ENCODE measurements at places on chromosomes 11 and 22. TPM values are rescaled to one million over a fixed set of nuclear protein-coding genes. Genes with fewer than 3 reads are reported as not detected.

The CECR2 gene
- total RNA-seq, result 6.0 TPM

The POU2AF2 gene
- total RNA-seq, result not detected

The TMPRSS13 gene
- total RNA-seq, result 0.52 TPM

The GAL3ST1 gene
- 2.1 TPM for total RNA-seq

The IL17RA gene
- total RNA-seq, result 17.3 TPM

The OR10A5 gene
- not detected for total RNA-seq

The OR51B2 gene
- 17.1 TPM for total RNA-seq

The MAP6 gene
- total RNA-seq, result not detected

The DKK3 gene
- 0.49 TPM for total RNA-seq

The HSPB2 gene
- not detected for total RNA-seq

The C11orf16 gene
- total RNA-seq, result not detected

The RBM14 gene
- 95.3 TPM for total RNA-seq

The CHADL gene
- total RNA-seq, result 0.47 TPM

The TPBGL gene
- total RNA-seq, result 0.12 TPM

The AMOTL1 gene
- 27.6 TPM for total RNA-seq

DNA sequence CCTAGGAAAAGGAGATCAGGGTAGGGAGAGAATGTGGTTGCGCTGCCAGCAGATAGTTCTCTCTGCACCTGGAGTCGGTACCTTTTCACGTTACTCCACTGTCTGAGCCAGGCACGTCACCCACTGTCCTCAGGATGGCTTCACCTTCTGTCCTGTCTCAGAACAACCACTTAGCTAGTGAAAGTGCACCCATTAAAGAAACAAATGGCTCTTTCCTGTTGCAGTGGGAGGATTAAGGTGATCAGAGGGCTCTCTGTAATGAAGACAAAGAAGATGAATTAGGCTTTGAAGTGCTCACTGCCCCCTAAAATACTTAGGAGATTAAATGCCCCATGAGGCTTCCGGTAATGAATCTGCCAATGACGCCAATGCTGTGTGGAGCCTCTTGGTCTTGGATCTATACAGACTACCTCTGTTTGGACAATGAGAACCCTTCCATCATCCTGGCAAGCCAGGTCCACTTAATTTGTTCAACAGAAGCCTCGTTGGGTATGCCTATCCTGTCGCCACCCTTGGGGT lies 113.7 kb downstream of the INSC start:
- no peak for DNase-seq

GRCh38 chr22:46267431-46268279 lies at the start of gene TTC38:
Gene TTC38, plus strand, starts transcription at chr22:46268008. Its CDS starts 32 bp downstream, at chr22:46268040.
- peak; percentile 75 for DNase-seq

DNA sequence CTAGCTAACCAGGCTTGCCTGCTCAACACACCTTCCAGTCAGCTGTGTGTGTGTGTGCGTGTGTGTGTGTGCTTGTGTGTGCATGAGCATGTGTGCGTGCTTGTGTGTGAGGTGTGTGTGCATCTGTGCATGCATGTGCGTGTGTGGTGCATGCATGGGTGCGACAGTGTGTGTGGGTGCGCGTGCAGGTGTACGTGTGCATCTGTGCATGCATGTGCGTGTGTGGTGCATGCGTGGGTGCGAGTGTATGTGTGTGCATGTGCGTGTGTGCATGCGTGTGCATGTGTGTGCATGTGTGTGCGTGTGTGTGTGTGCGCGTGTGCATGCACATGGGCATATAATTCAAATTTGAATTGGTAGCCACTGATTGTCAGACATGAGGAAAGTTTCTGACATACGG lies 10.5 kb upstream of the TP53AIP1 start:
- DNase-seq, result no peak

DNA sequence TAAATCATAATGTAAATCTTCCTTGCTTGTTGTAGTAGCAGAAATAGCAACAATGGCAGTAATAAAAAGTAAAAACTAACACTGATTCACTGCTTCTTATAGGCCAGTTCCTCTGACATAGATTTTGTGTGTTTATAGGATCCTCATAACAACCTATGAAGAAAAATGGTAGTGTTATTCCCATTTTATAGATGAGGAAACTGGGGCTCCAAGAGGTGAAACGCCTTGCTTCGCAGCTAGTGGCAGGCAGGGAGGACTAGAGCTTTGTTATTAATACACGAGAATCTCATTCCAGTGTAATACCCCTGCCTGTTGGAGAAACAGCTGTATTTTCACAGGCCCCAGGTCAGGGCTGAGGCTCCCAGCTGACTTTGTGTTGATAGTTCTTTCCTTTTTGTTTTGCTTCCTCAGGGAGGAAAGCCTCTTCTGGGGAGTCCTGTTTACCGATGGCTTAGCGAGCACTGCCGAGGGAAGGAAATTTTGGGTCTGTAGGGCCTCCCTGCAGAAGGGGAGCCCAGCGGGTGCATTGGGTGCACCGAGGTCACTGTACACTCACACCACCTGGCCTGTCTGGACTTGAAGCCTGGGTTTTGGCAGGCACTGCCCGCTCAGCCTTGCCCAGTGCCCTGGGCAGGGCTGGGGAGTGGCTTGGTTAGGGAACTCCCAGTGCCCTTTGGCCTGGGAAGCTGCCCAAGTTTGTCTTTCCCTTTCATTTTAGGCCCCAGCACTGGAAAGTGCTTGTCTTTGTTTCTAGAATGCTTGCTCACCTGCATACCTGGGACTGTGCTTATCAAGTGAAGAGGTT lies 13.5 kb downstream of the KIAA1671 start:
- no peak for DNase-seq

- DNase-seq, result no peak
Observed at GRCh38 chr11:1036303-1036923, at the start of gene MUC6. Gene MUC6, minus strand, starts transcription at chr11:1036718. Its CDS starts 63 bp downstream, at chr11:1036655.

DNA sequence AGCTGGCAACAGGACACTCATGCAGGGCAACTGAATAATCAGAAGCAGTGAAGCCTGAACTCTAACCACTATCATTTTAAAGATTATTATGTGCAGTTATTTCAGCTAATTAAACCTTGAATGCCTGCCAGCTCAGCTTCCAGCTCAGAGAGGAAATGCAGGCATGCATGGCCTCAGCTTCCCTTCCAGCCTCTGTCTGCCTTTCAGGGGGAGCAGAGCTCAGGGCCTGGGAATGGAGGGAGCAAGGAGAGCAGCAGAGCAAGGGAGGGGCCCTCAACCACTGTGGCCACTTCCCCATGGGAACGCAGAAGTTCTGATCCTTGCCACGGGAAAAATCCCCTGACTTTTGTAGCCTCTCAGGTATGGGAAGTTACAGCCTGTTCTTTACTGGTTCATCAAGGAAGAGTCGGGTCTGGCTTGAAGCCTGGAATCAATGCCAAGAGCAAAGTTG lies 32.5 kb upstream of the APLNR start:
- DNase-seq, result no peak

DNA sequence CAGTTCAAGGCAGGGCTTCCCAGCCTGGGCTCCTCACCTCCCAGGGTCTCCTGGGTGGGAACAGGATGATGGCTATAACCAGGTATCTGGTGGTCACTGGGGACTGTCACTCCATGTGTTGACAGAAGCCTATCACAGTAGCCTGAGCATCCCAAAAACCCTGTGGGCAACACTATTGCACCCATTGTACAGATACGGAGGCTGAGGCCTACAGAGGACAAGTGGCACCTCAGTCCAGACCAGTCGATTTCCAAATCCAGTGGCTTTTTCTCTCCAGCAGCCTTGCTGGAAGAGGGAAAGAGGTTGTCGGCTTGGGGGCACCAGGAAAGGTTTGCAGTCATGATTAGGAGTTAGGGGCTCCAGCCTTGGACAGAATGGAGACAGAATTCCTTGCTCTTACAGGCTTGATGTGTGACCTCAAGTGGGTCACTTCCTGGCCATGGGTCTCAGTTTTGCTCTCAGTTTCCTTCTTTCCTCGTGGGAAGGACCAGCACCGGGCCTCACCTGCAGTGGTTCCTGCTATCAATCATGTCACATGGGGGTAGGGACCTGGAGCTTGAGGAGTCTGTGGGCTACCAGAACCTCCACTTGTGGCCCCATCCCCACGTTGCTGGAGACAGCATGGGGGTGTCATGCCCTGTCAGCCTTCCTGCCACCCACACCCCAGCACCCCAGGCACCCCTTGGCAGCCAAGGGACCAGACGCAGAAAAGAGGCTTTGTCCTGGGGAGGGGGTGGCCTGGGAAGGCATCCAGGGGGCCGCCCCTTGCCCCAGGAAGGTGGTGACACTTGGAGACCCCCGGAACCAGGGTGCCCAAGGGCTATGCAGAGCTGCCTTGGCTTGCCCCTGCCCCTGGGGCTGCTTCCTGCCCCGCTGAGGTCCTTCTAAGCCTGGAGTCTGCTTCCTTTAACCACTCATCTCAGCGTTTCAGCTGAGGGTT lies 2.1 kb downstream of the EMID1 start:
- no peak for DNase-seq

GRCh38 chr22:36507518-36508010 lies 724 bp upstream of the FOXRED2 start:
- no peak for DNase-seq

DNA sequence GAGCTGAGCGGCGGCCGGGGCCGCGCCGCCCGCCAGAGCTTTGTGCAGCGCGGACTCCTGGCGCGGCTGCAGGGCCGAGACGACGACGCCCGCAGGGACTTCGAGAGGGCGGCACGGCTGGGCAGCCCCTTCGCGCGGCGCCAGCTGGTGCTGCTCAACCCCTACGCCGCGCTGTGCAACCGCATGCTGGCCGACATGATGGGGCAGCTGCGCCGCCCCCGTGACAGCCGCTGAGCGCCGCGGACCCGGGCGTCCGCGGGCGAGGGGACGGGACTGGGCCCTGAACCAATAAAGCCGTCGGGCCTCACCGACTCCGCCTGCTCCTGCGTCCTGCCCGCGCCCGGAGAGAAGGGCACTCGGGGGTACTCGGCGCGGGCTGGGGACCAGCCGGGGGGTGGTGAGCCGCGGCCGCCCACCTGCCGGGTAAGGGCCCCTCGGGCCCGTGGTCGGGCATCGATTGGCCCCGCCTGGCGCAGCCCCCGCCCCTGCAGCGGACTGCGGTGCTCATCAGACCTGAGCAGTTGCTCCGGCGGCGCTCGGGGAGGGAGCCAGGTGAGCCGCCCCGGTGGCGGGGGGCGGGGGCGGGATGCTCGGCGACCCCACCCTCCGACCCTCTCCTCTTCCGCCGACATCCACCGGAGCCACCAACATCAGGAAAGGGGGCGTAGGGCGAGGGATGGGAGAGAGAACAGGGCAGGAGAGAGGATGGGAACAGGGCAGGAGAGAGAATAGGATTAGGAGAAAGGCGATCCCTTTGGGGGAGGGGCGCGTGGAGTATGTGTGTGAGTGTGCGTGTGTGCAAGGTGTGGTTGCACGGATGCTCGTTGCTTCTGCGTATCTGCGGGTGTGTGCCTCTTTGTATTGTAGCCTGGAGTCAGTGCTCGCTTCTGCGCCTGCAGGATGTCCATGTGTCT lies at the start of gene TMEM25:
TSS of gene TMEM25 (plus strand) at position 510 of the 914 bp plus-strand sequence. CDS start 610 bp downstream, outside the sequence.
- DNase-seq, result no peak

- no peak for DNase-seq
Observed at GRCh38 chr11:71459767-71460320, 6.8 kb downstream of the NADSYN1 start.

GRCh38 chr22:49968831-49969661 lies 8.5 kb downstream of the PIM3 start:
- DNase-seq, result no peak

DNA sequence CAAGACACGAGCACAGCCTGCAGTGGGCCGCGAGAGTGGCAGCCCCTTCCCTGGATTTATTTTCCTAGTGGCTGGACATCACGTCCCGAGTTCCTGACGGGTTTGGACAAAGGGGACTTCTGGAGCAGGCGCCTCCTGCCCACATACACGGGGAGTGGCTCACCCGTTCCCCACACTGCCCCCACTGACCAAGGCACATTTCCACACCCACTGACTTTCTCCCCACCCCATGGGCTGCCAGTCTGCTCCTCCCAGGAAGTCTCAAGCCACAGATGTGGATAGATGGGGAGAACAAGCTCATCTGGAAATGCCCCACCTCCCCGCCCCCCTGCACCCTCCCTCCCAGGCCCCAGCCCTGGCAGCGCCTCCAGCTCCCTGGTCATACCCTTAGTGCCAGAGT lies 34.0 kb upstream of the FADD start:
- no peak for DNase-seq

- DNase-seq, result no peak
Observed at GRCh38 chr11:116461789-116462188, 311.0 kb downstream of the BUD13 start.

DNA sequence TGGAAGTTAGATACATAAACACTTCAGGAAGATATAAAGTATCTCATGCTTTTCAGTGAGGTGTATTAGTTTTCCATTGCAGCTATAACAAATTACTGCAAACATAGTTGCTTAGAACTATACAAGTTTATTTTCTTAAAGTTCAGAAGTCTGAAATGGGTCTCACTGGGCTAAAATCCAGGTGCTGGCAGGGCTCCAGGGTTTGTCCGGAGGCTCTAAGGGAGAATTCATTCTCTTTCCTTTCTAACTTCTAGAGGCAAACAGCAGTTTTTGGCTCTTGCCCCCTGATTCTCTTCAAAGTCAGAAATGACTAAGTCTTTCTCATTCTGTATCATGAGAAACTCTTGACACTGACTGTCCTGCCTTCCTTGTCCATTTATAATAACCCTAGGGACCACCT lies 138.8 kb downstream of the AASDHPPT start:
- no peak for DNase-seq

DNA sequence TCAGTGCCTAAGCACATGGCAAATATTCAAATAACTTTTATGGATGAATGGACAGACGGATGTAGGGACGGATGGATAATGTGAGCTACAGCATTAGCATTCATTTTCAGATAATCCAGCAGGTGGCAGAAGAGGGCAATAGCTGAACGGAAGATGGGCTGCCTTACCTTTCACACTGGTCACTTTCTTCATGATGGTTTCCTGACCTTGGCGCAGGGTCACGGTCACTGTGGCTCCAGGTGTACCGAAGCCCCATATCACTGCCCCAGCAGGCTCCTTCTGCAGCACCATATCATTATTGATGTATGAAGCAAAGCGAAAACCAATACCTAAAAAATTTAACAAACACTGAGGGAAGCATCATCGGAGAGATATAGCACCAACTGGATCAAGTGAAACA lies 4.3 kb downstream of the SIAE start:
- peak; percentile 28 for DNase-seq

- DNase-seq, result no peak
Observed at GRCh38 chr22:50737728-50738648, at the start of gene ACR. Gene ACR, plus strand, starts transcription at chr22:50738204. Its CDS starts 32 bp downstream, at chr22:50738236.

- no peak for DNase-seq
Observed at GRCh38 chr11:126488591-126489370, 133.3 kb downstream of the ST3GAL4 start.

- no peak for DNase-seq
Observed at GRCh38 chr11:71474141-71474770, 21.3 kb downstream of the NADSYN1 start.

DNA sequence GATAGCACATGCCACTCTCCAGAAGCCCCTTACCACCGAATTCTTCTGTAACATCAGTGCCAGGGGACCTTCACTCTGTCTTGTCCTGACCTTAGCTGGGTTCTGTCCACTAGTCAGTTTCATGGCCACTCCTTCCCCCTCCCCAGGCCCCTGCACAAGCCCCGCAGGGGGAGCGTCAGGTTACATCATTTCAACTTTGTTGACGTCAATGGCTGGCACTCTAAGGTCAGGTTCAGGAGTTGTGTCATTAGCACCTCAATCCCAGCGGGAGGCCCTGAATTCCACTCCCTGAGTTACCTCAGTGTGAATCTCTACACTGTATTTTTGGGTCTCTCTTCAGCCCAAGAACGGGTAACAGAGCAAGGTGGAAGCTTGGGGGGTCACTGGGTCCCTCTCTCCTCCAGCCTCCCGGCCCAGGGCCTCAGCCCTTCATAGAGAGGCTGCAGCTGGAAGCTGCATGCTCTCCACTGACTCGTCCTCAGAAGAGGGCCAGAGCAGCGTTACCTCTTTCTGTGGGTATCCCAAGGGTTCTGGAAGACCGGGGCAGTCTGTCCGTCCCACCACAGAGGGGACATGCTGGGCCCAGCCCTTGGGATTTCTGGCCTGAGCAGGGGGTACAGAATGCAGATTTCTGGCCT lies 10.3 kb downstream of the USH1C start:
- DNase-seq, result no peak
